ENCODE measurements at places on chromosomes 16 and 17.

- ATAC-seq, result peak; percentile 72
Observed at GRCh38 chr17:44774271-44775135, 15.7 kb downstream of the ADAM11 start.

GRCh38 chr17:10120109-10120485 is 78.3 kb downstream of the GAS7 start:
- no peak for ATAC-seq

GRCh38 chr16:87487361-87487924 is 5.4 kb downstream of the ZCCHC14 start:
- no peak for ATAC-seq

DNA sequence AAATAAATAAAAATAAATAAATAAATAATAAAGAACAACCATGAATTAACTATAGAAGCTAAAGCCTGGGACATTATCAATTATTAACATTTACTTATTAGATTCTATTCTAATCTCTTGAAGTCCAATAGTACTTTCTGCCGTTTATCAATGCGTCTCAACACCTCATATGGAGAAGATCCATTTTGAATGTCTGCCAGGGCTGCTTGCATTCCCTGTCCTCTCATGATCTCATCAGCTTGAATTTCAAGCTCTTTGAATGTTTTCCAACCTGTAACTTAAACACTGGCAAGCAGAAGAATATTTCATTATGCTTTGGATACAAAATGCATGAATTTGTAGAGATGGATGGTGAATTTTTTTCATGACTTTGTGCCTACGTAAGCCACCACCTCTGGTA is 191.9 kb upstream of the ANKFN1 start:
- no peak for ATAC-seq

DNA sequence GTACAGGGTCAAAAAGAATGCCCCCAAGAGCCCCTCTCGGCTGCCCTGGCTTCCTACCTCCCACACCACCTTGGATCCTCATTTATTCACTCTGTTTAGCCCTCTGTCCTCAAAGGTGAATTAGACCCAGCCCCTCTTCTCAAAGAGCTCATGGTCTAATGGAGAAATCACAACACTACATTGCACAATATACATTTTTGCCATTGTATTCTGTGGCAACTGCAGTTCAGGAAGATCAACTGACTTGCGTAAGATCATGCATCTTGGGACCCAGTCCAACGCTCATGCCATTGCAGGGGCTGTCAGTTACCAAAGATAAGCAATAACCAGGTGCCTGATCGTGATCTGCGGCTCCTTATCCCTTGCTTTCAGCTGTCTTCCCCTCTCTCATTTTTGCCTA is 1.4 kb downstream of the KRT38 start:
- no peak for ATAC-seq

- peak; percentile 75 for ATAC-seq
Observed at GRCh38 chr17:50269477-50270434, 4.5 kb upstream of the TMEM92 start.

DNA sequence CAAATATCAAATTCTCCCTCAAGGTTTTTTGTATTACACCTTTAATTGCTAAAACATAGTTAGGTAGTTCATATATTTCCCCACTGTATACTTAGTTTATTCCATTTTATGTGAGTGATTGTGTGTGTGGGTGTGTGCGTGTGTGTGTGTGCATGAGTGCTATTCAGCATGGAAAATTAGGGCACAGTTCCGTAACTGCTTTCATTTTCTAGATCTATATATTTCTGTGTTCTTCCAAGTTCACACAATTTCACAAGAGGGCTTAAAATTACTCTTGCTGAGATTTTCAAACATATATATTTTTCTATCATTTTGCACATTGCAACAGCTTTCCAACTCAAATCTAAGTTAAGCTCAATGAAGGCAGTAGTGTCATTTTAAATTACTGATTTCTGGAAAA is 782.9 kb upstream of the SOX9 start:
- ATAC-seq, result no peak

- no peak for ATAC-seq
Observed at GRCh38 chr16:6192532-6192931, 1094.9 kb upstream of the EEF2KMT start.

- ATAC-seq, result no peak
Observed at GRCh38 chr16:83211711-83212110, 584.9 kb downstream of the CDH13 start.

GRCh38 chr16:78478267-78478861 is 378.9 kb downstream of the WWOX start:
- no peak for ATAC-seq

GRCh38 chr17:34306466-34306865 is 12.8 kb upstream of the CCL8 start:
- ATAC-seq, result peak; percentile 98

- no peak for ATAC-seq
Observed at GRCh38 chr17:17671369-17672129, 9.7 kb upstream of the RAI1 start.

GRCh38 chr16:11202260-11203091 is 53.5 kb downstream of the SOCS1 start:
- ATAC-seq, result peak; percentile 58

- no peak for ATAC-seq
Observed at GRCh38 chr17:76720211-76720610, 6.2 kb downstream of the JMJD6 start.

DNA sequence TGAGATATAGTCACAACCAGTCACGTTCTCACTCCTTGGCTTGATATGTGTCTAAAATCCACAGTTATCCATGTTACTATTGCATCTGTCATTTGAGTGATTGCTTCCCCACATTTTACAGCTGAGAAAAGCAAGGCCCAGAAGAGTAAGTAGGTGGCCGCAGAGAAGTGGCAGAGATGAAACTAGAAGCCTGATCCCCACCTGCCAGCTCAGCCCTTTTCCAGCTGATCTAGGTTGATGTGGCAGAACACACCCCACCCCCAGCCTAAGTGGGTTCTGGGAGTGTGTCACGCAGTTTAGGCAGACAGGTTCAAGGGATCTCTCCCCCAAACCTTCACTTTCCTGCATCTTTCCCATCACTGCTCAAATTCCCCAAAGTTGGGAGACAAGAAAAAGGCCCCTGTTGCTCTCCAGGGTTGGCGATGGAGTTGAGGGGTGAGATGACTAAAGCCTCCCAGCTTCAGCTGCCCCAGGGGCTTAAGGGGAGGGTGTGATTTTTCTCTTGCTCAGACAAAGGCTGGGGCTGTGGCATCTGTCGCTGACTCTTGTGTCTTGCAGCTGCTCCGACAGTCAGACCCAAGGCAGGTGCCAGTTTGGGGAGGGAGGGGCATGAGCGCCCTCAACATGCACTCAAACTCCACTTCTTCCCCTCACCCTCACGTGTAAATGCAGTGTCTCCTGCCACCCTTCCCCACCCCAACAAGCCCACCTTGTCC is 48.9 kb upstream of the LHX1 start:
- no peak for ATAC-seq

DNA sequence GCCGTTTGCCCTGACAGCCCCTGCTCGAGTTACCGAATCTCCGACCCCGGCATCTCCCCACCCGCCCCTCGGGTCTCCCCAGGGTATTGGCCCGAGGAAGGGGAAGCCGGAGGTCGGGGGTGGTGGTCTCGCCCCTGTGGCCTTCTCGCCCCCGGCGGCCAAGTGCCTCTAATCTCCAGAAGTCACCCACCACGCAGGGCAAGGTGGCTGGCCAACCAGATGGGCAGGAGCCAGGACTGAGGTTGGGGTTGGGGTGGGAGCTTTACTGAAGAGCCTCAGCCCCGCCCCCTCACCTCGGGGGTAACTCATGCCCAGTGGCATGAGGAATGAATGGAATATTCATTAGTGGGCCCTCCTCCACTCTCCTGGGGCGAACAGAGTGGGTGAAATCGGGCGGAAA is 637 bp downstream of the DHRS11 start:
- ATAC-seq, result peak; percentile 62
